Daoy (cell line): ENCODE measurements at places on chromosomes 7 and 10. TPM values are rescaled to one million over a fixed set of nuclear protein-coding genes. Genes with fewer than 3 reads are reported as not detected.

Gene MYH16
- total RNA-seq, result 0.51 TPM in 1 of 2 replicates, not detected in the other

Gene HOXA3
- 12.4 and 16.8 TPM in 2 replicates for total RNA-seq

Gene MSRB2
- total RNA-seq, result 7.8 and 9.0 TPM in 2 replicates

Gene PRR15
- 2.3 and 3.5 TPM in 2 replicates for total RNA-seq

Gene HTR5A
- total RNA-seq, result not detected in 2 replicates

Gene EPO
- total RNA-seq, result not detected in 2 replicates

Gene PKD2L1
- not detected in 2 replicates for total RNA-seq

Gene NUTM2E
- under 0.01 TPM in 1 of 2 replicates, not detected in the other for total RNA-seq

Gene ACSM6
- not detected in 2 replicates for total RNA-seq

Gene SUN3
- total RNA-seq, result not detected in 2 replicates

Gene GPC2
- total RNA-seq, result 10.9 and 16.7 TPM in 2 replicates

Gene CABCOCO1
- 0.57 TPM in 1 of 2 replicates, not detected in the other for total RNA-seq

Gene AS3MT
- 0.34 and 0.54 TPM in 2 replicates for total RNA-seq

Gene MEST
- 566 and 568 TPM in 2 replicates for total RNA-seq

Gene FOXI2
- 0.06 TPM in 1 of 2 replicates, not detected in the other for total RNA-seq

Gene ENO4
- under 0.01 and 0.80 TPM in 2 replicates for total RNA-seq

Gene GFRA1
- 0.80 and 1.1 TPM in 2 replicates for total RNA-seq

Gene RSPH10B2
- 0.11 and 0.51 TPM in 2 replicates for total RNA-seq

Gene CDK1
- total RNA-seq, result 173 and 191 TPM in 2 replicates

Gene SH2D4B
- 0.06 TPM in 1 of 2 replicates, not detected in the other for total RNA-seq

Gene AKR1C4
- total RNA-seq, result not detected in 2 replicates

Gene PRPS1L1
- total RNA-seq, result not detected in 2 replicates

Gene RHBDD2
- 17.3 and 24.0 TPM in 2 replicates for total RNA-seq

Gene ITGB8
- total RNA-seq, result 32.0 and 32.9 TPM in 2 replicates

Gene SRRM3
- 0.29 and 1.8 TPM in 2 replicates for total RNA-seq

Gene OR2A5
- total RNA-seq, result not detected in 2 replicates

Gene EZH2
- total RNA-seq, result 70.1 and 79.1 TPM in 2 replicates

Gene TAS2R3
- total RNA-seq, result 0.17 TPM in 1 of 2 replicates, not detected in the other

Gene CTAGE4
- 0.09 and 0.23 TPM in 2 replicates for total RNA-seq

Gene WDFY4
- not detected in 2 replicates for total RNA-seq

Gene TSPAN12
- 15.9 and 17.7 TPM in 2 replicates for total RNA-seq

Gene CRHR2
- not detected in 2 replicates for total RNA-seq

Gene KLLN
- total RNA-seq, result 0.12 TPM in 1 of 2 replicates, not detected in the other

Gene FGF8
- not detected in 2 replicates for total RNA-seq

Gene VWA2
- not detected in 2 replicates for total RNA-seq

Gene EEPD1
- total RNA-seq, result 6.1 and 10.7 TPM in 2 replicates

Gene FAM3C
- total RNA-seq, result 61.7 and 86.6 TPM in 2 replicates

Gene HPS1
- total RNA-seq, result 6.3 and 7.6 TPM in 2 replicates

Gene CLEC2L
- total RNA-seq, result 0.51 TPM in 1 of 2 replicates, not detected in the other

Gene MYPN
- 1.8 and 2.9 TPM in 2 replicates for total RNA-seq

Gene RINT1
- 24.9 and 30.0 TPM in 2 replicates for total RNA-seq

Gene HACD1
- 25.0 and 41.9 TPM in 2 replicates for total RNA-seq

Gene SLC29A4
- total RNA-seq, result 0.36 and 1.4 TPM in 2 replicates

Gene CH25H
- 0.80 TPM in 1 of 2 replicates, not detected in the other for total RNA-seq
